ENCODE measurements at places on chromosomes 12 and 14. TPM values are rescaled to one million over a fixed set of nuclear protein-coding genes. Genes with fewer than 3 reads are reported as not detected.

Gene NPAS3
- 5.2 TPM for total RNA-seq

Gene C12orf54
- total RNA-seq = not detected

Gene TMEM233
- total RNA-seq = not detected

Gene DUSP16
- total RNA-seq = 67.5 TPM

Gene FAIM2
- total RNA-seq = not detected

Gene VDR
- total RNA-seq = 0.38 TPM

Gene RNASE2
- total RNA-seq = not detected

Gene DHRS4
- total RNA-seq = 19.6 TPM

Gene ABCD2
- not detected for total RNA-seq

GRCh38 chr12:109612003-109612402 lies 38.4 kb downstream of the MVK start:
- no peaks in the 10 kb centered on the region for H3K36me3 ChIP-seq
- no peak for DNase-seq
- H3K27ac ChIP-seq = no peak overlapping the region
- peaks cover 23% of the 10 kb centered on the region for H3K4me1 ChIP-seq

DNA sequence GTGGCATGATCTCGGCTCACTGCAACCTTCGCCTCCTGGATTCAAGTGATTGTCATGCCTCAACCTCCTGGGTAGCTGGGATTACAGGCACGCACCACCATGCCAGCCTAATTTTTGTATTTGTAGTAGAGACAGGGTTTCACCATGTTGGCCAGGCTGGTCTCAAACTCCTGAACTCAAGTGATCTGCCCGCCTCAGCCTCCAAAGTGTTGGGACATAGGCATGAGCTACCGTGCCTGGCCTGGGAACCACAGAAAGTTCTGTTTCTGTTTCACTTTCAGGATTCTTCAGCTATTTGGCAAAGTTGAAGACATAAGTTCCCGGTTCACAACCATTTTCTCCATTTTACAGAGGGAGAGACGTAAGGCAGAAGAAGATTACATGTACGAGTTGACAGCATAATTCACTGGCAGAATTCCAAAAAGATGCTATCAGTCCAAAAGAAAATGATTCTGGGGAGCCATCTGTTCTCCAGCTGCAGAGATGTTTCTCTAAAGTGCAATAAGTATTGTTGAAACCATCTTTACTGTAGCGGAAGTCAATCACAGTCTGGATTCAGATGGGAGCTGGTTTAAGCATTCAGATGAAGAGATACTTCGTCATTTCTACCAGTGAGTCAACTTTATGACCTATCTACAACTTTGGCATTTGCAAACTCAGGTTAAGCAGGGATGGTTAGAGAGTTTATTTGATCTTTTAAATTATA lies 8.1 kb upstream of the RNF34 start:
- no peak overlapping the region for H3K4me3 ChIP-seq
- DNase-seq = no peak
- no peaks in the 10 kb centered on the region for H3K4me1 ChIP-seq
- H3K27me3 ChIP-seq = no peaks in the 10 kb centered on the region
- no peak overlapping the region for H3K27ac ChIP-seq

GRCh38 chr14:29587761-29588470 lies 339.7 kb downstream of the PRKD1 start:
- H3K36me3 ChIP-seq = no peaks in the 10 kb centered on the region
- H3K4me1 ChIP-seq = peaks cover 27% of the 10 kb centered on the region
- H3K4me3 ChIP-seq = no peak overlapping the region
- no peak for DNase-seq

DNA sequence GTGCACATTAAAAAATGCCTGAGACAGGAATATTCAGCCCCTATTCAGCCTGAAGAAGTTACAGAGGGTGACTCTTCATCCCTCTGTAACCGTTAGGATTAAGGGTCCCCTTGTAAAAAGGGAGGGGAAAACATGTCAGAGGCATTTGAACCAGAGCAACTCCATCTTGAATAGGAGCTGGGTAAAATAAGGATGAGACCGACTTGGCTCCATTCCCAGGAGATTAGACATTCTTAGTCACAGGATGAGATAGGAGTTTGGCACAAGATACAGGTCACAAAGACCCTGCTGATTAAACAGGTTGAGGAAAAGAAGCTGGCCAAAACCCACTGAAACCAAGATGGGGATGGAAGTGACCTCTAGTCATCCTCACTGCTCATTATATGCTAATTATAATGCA lies 19.9 kb upstream of the MDM1 start:
- no peak overlapping the region for H3K4me3 ChIP-seq
- no peaks in the 10 kb centered on the region for H3K36me3 ChIP-seq
- DNase-seq = no peak
- H3K27ac ChIP-seq = no peak overlapping the region
- peaks cover under 1% of the 10 kb centered on the region for H3K27me3 ChIP-seq
- H3K4me1 ChIP-seq = no peaks in the 10 kb centered on the region

GRCh38 chr12:112887550-112887949 lies 19.2 kb upstream of the OAS1 start:
- no peak overlapping the region for H3K4me3 ChIP-seq
- no peak for DNase-seq
- peaks cover 33% of the 10 kb centered on the region for H3K27me3 ChIP-seq

DNA sequence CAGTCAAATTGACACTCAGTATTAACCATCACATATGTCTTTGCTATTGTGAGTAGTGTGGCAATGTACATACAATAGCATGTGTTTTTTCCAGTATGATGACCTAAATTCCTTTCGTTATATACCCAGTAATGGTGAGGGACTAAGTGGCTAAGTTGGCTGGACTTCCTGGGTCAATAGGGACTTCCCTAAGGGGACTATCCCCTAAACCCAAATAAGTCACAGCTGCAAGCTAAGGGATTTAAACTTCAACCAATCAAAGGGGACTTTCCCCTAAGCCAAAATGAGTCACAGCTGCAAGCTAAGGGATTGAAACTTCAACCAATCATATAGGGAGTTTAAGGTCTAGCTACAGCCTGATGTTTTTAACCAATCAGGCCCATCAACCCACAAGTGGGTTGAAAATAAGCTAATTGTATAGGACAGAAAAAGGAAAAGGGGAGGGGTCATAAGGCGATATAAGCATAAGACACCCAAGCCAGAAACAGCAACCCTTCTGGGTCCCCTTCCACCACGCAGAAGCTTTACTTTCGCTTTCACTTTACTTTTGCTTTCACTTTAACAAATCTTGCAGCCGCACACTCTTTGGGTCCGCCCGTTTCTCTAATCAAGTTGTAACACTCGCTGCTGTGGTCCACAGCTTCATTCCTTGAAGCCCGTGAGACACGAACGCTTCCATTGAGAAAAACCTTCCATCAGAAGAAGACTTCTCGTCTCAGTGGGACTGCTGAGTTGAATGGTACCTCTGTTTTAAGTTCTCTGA lies 404.4 kb downstream of the FLRT2 start:
- no peak overlapping the region for H3K27ac ChIP-seq
- H3K4me3 ChIP-seq = no peak overlapping the region
- no peaks in the 10 kb centered on the region for H3K27me3 ChIP-seq
- no peak for DNase-seq

- no peak for DNase-seq
- no peaks in the 10 kb centered on the region for H3K4me1 ChIP-seq
- H3K36me3 ChIP-seq = no peaks in the 10 kb centered on the region
- no peak overlapping the region for H3K27ac ChIP-seq
- peaks cover 11% of the 10 kb centered on the region for H3K27me3 ChIP-seq
- H3K4me3 ChIP-seq = no peak overlapping the region
Measured at GRCh38 chr14:92417759-92418158, 94.8 kb downstream of the SLC24A4 start.

GRCh38 chr12:30973175-30973574 lies 46.6 kb downstream of the TSPAN11 start:
- H3K27ac ChIP-seq = no peak overlapping the region
- no peak for DNase-seq
- no peak overlapping the region for H3K4me3 ChIP-seq
- H3K4me1 ChIP-seq = peaks cover 7% of the 10 kb centered on the region
- no peaks in the 10 kb centered on the region for H3K36me3 ChIP-seq

DNA sequence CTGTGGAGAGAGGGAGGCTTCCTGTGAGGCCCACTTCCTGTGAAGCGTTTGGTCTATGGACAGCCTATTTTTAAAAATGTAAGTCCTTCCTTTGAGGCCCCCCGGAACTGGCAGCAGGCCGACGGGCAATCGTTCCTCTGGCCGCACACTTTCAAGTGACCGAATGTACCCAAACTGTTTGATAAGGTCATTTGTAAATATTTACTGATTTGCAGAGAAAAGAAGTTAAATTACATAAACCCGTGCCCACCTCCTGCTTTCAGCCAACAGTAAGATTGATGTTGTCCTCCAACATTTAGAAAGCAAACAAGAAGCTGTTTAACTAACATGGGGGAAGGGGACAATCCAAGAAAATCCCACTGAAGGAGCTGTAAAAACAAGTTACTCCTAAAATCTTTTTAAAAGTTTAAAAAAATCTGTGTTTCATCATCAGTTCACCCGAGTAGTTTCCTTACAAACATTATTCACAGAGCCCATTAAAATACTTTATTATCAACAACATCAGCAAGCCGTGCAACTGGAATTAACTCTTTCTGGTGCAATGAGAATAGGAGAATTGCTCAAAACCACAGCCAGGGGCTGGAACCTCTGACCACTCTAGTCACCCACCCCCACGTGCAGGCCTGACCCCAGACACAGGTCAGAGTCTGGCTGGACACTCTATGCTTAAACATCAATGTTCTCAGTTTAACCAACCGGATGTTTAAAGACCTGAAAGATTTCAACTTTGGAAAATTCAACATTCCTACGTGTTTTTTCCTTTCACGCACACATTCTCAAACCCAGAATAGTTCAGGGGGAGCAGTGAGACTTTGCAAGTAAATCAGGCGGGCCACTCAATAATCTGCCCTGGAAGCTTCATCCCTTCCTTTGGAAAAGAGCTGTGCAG lies 65.3 kb downstream of the FOXN3 start:
- peaks cover 17% of the 10 kb centered on the region for H3K4me1 ChIP-seq
- no peak overlapping the region for H3K27ac ChIP-seq
- no peak for DNase-seq
- H3K36me3 ChIP-seq = peaks cover 17% of the 10 kb centered on the region

DNA sequence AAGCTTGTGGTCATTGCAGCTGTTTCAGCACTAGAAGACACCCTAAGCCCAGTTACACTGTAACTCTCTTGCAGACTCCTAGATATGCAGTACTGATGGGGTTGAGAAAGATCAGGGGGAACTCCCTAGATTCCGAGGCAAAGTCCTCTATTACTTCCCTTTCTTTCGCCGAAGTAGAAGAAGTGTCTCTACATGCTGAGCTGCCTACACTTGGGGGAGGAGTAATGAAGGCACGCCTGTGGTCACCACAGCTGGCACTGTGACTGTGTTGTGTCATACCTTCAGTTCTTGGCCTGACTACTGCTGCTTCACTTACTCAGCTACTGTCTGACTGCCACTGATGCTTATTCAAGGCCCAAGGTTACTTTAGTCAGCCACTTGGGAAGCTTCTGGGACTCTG lies 35.1 kb upstream of the RPL10L start:
- H3K36me3 ChIP-seq = peaks cover 3% of the 10 kb centered on the region
- no peak overlapping the region for H3K4me3 ChIP-seq
- H3K27me3 ChIP-seq = no peaks in the 10 kb centered on the region
- peaks cover 4% of the 10 kb centered on the region for H3K4me1 ChIP-seq
- no peak for DNase-seq

DNA sequence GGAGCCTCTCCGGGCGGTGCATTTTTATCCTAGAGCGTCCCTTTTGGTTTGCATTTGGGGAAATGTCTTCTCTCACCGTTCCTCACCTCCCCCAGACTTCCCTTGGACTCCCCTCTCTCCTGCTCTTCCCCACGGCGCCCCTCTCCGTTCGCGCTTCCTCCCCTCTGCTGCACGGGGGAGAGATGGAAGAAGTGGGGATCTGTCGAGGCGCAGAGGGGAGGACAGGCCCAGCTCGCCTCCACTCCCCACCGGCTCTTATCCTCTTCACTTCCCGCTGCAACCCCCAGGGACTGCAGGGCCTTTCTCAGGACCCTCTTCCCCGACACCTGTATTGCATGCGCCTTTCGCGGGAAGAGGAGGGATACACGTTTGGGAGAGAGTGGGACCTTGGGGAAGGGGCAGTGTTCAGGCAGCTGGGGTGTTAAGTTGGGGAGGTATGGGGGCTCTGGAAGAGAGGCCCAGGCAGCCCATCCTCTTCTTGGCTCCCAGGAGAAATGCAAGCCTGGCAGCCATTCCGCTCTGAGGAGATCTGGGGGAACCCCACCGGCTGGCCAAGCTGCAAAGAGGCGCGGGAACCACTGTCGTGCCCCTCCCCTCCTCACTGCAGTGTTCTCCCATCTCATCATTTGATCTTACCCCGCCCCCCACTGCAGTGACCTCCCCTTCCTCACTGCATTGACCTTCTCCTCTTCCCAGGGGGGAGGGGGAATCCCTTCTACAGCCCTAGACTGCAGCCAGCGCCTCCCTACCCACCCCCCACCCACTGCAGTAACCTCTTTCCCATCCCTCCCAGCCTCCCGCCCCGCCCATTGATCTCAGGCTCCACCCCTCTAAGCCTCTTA lies 788 bp downstream of the ENO2 start:
- H3K36me3 ChIP-seq = peaks cover 10% of the 10 kb centered on the region
- H3K27ac ChIP-seq = peak overlapping the region; percentile 85
- H3K4me1 ChIP-seq = peaks cover 22% of the 10 kb centered on the region
- peak overlapping the region; percentile 86 for H3K4me3 ChIP-seq

GRCh38 chr12:44748950-44749468 lies 127.1 kb downstream of the NELL2 start:
- no peak overlapping the region for H3K27ac ChIP-seq
- no peaks in the 10 kb centered on the region for H3K36me3 ChIP-seq

DNA sequence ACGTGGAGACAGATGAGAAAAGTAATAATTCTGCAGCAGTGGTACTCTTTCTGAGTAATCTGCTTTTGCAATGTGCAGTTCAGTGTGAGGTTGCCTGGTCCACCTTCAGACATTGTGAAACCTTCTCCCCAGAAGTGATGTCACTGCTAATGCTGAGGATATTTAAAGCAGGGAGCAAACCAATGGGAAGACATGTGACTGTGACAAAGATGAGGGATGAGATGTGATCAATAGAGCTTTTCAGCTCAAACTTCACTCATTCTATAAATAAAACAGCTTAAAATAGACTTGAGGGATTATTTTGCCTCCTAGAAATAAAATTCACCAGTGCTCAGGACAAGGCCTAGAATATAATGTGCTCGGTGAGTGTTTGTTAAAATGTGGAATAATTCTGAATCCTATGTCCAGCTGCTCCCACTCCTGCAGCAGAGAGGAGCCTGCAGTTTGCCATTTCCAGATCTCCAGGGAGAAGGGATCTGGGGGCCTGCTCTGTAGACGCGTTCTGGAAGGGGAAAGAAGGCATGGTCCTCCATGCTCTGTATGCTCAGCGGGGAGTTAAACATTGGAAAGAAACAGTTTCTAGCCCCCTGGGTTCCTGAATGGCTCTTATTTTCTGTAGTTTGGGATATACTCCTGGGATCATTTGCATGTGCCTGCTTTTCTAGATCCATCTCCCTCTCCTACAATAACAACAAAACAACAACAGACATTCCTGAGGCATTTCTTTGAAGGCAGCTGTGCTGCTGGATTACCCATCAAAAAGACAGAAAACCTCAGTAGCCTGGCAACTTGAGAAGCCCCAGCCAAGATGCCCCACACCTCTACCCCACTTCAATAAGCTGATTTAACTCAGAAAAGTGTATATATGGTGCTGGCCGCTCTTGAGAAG lies 8.9 kb downstream of the SLC7A8 start:
- H3K36me3 ChIP-seq = no peaks in the 10 kb centered on the region
- no peak overlapping the region for H3K4me3 ChIP-seq
- H3K27me3 ChIP-seq = no peaks in the 10 kb centered on the region
- no peak overlapping the region for H3K27ac ChIP-seq
- H3K4me1 ChIP-seq = peaks cover 14% of the 10 kb centered on the region
